ENCODE measurements at places on chromosomes 3 and 15.
A peak's percentile ranks its signal among the peaks of the same experiment; 100 is the strongest.

- no peak for DNase-seq
Measured at GRCh38 chr3:189621948-189622603, 9.1 kb upstream of the TP63 start.

GRCh38 chr3:133038089-133038730 is at the start of gene TMEM108:
Gene TMEM108, plus strand, starts transcription at chr3:133038391.
- DNase-seq = peak; percentile 81

GRCh38 chr3:7015683-7016440 is 154.9 kb downstream of the GRM7 start:
- no peak for DNase-seq

DNA sequence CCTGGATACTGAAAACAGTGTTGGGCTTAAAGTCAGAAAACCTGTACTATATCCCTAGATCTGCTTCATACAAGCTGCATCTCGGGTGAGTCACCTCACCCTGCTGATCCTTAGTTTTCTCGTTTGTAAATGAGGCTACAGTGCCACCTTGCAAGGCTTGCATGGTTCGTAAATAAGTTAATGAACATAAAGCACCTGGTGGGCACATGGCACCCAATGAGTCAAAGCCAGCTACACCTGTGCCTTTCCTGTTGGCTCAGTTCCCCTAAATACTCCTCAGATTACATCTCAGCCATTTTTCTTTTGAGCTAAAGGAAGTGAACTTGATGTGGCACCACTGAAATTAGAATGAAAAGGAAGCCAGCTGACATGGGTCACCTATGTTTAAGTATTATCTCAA is 26.5 kb downstream of the RTP1 start:
- DNase-seq = no peak

- DNase-seq = peak; percentile 72
Measured at GRCh38 chr3:50267280-50267913, 1.6 kb upstream of the SEMA3B start.

DNA sequence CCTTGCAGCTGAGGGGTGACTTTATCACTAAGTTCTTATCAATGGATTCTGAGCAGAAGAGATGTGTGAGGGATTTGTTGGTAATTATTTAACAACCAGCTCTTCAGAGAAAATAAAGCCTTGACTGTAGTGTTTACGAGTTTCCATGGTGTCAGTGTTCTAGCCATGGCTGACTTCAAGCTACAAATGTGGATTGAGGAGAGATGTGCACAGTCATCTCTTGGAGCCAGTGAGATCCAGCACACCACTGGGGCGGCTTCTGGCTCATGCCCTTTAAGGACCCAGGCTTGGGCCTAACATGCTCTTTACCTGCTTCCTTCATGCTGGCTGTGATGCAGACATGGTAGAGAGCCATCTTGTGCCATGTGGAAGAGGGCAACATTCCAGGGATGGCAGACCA is 145.6 kb upstream of the MRPS22 start:
- no peak for DNase-seq

DNA sequence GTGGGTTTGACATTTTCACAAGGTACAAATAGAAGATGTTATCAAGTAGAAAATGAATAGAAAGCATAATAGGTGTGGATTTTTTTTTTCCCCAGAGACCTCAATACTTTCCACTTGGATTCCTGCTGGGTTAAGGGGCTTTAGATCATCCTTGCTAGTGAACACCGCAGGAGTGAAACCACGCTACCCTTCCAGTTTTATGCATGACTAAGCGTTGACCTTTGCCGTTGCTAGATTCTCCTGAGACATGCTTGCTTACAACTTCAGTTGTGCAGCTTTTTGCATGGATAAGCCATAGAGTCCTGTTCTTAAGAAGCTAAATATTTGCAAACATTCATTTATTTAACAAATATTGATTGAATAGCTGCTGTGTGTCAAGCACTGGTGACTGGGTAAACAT is 299.7 kb upstream of the LMCD1 start:
- DNase-seq = no peak

DNA sequence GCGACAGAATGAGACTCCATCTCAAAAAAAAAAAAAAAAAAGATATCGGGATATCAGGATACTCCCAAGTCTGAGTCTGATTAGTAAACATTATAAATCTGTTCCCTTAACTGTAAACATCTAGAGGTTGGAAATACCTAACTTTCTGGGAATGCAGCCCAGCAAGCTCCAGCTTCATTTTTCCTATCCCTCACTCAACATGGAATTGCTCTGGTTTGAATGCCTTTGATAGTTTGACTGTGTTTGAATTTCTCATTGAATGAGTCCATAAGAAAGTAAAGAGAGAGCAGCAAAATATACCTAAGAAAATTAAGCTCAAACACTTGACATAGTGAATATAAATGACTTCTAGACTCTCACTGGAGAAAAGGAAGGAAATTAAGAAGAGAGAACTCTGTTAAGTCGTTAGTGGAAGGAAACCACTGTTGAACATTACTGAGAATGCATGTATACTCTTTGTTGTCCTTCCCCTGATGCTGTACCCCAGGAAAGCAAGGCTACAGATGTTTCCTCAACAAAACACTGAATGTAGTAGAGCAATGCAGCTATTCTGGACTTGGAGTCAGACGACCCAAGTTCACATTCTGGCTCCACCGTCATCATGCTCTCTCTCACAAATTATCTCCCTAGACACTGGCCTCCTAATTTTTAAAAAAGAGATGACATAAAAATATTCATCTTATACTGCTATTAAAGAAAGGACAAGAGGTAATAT is 62.4 kb downstream of the CD200 start:
- DNase-seq = no peak

DNA sequence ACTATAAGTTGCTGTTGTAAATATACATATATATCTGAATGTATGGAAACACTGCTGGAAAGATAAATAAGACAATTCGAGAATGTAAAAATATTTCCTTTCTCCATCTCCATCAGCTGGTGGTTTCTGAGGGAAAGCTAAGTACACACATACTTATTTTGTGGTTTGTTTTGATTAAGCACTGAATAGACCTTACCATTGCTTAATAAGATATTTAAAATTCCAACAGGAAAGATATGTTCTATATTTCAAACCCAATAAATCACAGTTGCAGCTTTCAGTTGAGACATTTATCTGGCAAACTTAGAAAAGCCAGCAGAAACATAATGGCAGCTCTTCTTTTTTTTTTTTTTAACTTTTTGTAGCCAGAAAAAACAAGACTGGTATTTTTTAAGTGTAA is 160.4 kb downstream of the VGLL3 start:
- no peak for DNase-seq

- DNase-seq = no peak
Measured at GRCh38 chr3:11273891-11274291, 1.7 kb downstream of the ATG7 start.

- DNase-seq = no peak
Measured at GRCh38 chr3:32493437-32494414, 8.9 kb downstream of the CMTM6 start.

Measured in putamen (tissue), 1 donor.